ENCODE measurements at places on chromosomes 2 and 18.

- DNase-seq: no peak
Observed at GRCh38 chr18:10482985-10483949, 28.8 kb downstream of the APCDD1 start.

DNA sequence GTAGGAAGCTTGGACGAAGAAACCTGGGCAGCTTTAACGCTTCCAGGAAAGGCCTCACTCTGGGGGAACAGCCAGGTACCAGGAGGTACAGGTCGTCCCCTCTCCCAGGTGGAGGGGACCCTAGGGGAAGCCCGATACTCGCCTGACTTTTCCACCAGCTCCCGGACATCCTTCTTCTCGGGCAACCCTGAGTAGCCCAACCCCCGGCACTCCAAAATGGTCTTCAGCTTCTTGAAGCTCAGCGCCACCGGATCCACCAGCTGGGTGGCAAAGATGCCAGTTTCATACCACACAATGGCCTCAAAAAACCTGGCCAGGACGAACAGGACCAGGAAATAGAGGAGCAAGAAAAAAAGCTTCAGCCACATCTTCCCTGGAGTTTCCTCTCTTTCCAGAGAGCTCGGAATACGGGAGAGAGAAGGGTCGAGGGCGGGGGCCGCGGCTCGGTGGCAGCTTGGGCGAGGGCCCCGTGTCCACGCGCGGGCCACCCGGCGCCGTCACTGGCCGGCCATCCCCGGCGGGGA, 1.1 kb downstream of the RNF103 start:
- DNase-seq: peak; percentile 24

DNA sequence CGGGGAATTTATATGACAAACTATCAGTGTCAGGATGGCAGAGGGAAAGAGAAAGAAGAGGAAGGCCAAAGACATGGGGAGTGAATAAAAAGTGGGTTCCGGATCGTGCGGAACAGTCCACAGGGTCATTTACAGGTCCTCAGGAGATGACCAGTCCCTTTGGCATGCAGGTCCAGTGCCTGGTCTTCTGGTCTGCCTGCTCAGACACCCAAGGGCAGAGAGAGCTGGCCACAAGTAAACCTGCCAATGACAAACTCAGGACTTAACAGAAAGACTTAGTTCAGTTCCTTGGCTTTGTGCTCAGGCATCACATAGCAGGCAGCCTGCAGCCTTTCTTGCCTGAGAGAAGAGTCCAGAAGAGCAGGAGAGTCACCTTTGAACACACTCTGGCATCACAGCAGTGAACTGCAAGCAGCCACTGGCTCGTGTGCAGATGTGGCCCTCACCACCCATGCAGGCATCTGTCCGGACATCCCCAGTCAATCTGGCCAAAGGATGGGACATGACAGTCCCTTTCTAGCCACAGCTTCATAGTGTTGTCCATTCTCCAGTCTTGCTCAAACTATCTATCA, 14.0 kb downstream of the TMEM127 start:
- peak; percentile 93 for DNase-seq

DNA sequence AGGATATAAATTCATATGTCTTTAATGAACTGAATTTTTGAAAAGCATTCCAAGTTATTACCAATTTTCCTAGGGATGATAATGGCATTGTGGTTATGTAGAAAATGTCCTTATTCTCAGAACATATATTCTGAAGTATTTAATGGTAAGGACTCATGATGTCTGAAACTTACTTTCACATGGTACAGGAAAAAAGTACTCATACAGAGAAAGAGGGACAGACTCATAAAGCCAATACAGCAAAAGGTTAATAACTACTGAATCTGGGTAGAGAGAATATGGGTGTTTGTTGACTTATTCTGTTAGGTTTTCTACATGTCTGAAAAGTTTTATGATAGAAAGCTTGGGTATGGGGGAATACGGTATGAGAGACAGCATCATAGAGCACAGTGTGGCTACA, 84.3 kb upstream of the SERTAD2 start:
- DNase-seq: no peak

GRCh38 chr2:10415640-10416039, 32.5 kb downstream of the ODC1 start:
- DNase-seq: no peak

GRCh38 chr2:18792684-18793083, 203.3 kb upstream of the NT5C1B start:
- DNase-seq: no peak

DNA sequence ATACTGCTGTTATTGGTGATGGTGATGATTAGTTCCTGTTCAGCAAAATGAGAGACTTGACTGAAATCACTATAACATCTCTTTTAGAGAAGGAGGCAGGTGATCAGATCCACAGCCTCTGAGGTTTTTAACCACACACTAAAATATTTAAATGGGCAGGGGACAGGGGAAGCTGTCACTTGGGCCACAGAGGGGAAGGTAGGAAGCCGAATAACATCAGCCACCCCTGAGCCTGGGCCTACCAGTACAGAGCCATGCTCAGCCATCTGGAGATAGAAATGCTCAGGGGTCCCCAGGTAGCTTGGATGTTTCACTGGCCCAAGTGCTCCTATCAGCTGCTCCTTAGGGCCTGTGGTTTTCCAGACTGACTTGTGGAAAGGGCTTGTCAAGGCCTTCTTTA, 122.3 kb downstream of the MRO start:
- no peak for DNase-seq

DNA sequence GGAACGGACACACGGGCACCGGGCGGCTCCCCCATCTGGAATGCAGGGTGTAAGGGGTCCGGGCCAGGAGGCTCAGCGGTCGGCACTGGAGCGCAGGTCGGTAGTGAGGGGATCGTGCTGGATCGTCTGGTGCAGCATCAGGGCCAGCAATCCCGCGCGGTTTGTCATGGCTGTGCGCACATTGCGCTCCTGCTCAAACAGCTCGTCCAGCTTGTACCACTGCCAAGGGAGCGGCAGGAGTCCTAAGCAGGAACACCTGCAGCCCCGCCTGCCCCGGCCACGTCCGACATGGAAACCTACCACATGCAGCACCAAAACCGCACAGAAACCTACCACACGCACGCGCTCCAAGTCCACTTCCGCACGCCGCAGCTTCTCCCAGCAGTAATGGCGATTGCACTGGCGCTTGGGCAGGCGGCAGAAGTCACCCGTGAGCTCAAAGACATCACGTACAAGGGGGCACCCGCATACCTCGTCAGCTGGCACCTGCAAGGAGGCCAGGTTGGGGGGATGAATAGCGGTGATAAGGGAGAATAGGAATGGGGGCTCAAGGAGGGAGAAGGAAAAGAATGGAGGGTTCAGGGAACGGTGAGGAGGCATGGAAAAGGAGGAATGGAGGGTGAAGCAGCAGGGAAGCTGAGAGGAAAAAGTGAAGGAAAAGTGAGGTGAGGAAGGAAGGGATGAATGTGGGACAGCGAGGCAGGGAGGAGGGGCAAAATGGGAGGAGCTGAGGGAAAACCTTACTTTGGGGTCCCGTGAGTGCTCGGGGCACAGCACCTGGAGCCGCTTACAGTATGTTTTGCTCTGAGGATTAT, 1.4 kb upstream of the MBD1 start:
- DNase-seq: no peak

GRCh38 chr2:197838036-197838435, 33.6 kb downstream of the PLCL1 start:
- peak; percentile 58 for DNase-seq

DNA sequence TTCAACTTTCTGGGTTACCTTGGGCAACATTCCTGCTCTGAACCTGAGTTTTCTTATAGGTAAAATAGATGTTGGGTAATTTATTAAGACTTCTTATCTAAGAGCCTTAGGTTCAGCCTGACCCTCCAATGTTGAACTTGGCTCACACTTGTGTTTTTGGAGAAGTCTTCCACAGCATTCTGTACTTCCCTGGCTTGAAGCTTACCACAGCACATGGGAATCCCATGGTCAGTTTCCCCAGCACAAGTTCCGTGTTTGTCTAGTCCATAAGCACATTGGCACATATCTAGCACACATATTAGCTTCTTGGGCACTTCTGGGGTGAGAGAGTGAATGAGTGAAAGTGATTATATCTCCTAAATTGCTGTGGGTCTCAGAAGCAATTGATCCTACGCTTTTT, 782.5 kb upstream of the HS6ST1 start:
- no peak for DNase-seq

GRCh38 chr2:19360966-19361321, 2.5 kb upstream of the OSR1 start:
- DNase-seq: no peak

DNA sequence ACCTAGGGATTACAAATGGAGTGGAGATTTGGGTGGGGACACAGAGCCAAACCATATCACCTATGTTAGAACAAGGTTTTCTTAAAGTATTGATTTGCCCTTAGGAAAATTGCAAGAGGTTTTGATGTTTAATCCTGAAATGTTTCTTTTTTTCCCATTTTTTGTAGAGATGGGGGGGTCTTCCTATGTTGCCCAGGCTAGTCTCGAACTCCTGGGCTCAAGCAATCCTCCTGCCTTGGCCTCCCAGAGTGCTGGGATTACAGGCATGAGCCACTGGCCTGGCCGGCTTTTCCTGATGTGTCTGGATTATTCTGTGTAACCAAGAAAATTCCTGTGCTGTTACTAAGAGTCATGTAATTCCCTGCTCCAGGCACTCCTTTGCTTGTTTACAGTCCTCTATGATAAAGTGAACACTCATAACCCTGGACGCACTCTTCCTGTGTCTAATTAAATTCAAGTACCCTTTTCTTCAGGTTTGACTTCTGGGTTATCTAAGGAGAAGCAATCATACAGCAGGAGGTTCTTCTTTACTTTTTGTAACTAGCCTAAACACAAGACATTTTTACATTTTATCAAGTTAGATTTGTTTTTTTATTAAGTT, 15.0 kb upstream of the CTDP1 start:
- peak; percentile 37 for DNase-seq

DNA sequence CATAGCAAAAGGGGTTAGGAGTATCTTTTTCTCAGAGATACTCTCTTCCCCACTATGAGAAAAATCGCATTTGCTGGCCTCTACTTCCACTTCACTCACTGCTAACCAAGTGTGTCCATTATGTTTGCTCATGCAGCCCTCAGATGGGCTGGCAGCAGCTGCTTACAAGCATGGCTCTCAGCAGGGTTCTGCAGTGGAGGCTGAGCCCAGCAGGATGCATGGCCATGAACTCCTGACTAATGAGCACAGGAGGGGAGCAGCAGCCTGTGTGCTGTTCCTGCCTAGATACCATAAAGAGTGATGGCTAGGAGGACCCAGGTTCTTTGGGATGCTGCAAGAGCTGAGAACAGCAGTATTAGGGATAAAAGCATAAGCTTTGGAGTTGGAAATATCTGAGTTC, 316.9 kb upstream of the THSD7B start:
- no peak for DNase-seq

DNA sequence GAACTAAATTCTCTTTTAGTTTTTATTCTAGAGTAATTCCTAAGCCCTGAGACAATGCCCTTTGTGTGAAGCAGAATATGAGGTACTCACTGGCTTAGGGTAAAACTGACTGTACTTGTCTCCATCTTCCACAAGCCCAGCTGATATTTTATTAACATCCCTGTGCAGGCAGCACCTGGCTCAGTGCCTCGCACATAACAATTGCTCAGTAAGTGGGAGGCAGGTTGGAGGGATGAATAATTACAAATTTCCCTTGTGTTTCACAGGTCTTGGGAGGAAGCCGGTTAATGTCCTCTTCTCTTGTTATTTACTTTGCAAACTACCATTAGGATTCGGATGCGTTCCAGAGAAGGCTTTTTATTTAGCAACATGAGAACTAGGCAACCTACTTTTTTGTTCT, 249.8 kb upstream of the FSHR start:
- no peak for DNase-seq

GRCh38 chr2:42368817-42369531, 8.0 kb upstream of the COX7A2L start:
- no peak for DNase-seq

- DNase-seq: no peak
Observed at GRCh38 chr2:173649527-173650219, 295.0 kb downstream of the CDCA7 start.

- no peak for DNase-seq
Observed at GRCh38 chr2:128308284-128308731, 10.4 kb downstream of the HS6ST1 start.

GRCh38 chr2:169189132-169189531, 119.8 kb downstream of the DHRS9 start:
- no peak for DNase-seq

- DNase-seq: peak; percentile 22
Observed at GRCh38 chr2:46337208-46337994, 40.2 kb downstream of the EPAS1 start.

DNA sequence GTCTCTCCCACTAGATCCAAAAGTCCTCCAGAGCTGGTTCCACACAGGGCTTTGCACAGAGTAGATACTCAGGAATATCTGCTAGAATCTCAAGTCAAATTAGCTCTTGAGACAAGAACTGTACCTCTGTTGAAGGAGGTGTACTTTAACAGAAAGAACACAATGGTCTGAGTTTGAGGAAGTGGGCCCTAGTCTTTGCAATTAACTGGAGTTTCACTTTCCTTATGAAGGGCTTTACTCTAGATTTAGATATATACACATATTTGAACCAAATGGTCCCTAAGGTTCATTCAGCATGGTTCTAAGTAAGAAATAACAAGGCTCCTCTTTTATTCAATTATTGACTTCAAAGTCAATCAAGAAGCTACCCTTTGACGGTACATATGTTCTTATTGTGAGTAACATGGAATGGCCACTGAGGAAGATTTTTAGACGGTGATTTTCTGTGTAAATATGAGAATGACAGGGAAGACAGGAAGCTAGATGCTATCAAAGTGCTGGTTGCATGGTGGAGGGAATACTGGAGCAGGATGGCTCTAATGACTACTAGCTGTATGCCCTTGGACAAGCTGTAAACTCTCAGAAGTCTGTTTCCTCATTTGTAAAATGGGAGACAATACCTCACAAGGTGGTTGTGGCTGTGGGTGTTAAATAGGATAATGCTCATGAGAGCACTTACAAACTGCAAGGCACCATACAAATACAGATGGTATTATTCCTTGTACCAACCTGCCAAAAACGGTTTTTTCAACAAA, 73.5 kb upstream of the SERTAD2 start:
- no peak for DNase-seq

GRCh38 chr2:239394346-239394945, 6.4 kb downstream of the HDAC4 start:
- no peak for DNase-seq

GRCh38 chr2:17879137-17879912, 858 bp downstream of the KCNS3 start:
- DNase-seq: peak; percentile 46
